ENCODE measurements at places on chromosomes 12 and 14. TPM values are rescaled to one million over a fixed set of nuclear protein-coding genes. Genes with fewer than 3 reads are reported as not detected.

Gene FAM90A1
- not detected for total RNA-seq

Gene ACRBP
- total RNA-seq, result 3.6 TPM

Gene GLIPR1L2
- total RNA-seq, result not detected

DNA sequence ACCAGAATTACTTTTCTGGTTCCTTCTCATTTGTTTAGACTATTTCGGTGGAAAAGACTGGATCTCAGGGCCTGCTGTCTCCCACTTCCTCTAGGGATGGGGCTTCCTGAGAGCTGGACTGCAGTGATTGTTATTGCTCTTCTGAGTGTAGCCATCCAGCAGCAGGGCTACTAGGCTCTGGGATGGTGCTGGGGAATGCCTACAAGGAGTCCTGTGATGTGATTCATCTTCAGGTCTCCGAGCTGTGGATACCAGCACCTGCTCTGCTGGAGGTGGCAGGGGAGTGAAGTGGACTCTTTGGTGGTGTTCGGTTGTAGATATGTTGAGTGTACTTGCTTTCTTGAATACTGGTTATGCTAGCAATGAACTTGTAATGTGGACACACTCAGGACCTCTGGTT is 42.7 kb downstream of the AEBP2 start:
- no peak overlapping the region for H3K27ac ChIP-seq
- peaks cover 19% of the 10 kb centered on the region for H3K36me3 ChIP-seq
- H3K4me3 ChIP-seq, result no peak overlapping the region
- H3K4me1 ChIP-seq, result peaks cover 15% of the 10 kb centered on the region
- no peaks in the 10 kb centered on the region for H3K27me3 ChIP-seq
- no peak for DNase-seq

DNA sequence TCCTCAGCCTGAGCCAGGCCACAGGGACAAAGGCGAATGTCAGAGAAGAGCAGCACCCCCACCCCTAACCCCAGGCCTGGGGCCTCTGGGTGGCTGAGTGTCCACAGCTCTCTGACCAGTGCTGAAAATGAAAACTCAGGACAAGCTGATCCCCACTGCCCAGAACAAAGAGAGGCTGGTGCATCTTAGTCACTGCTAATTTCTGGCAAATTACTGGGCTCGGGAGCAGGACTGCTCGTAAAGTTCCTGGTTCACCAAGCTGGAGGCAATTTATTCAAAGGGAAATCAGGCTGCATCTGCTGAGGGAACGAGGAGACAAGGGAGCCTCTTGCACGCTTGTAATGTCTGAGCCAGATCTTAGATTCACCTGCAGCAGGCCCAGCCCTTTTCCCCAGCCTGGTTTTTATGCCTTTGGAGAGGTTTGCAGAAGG is 43.2 kb downstream of the CALM1 start:
- H3K4me3 ChIP-seq, result no peak overlapping the region
- peaks cover 58% of the 10 kb centered on the region for H3K4me1 ChIP-seq
- H3K27ac ChIP-seq, result peak overlapping the region; percentile 98
- peak; percentile 62 for DNase-seq

- no peak overlapping the region for H3K27ac ChIP-seq
- no peaks in the 10 kb centered on the region for H3K27me3 ChIP-seq
- no peak for DNase-seq
- no peaks in the 10 kb centered on the region for H3K36me3 ChIP-seq
- no peaks in the 10 kb centered on the region for H3K4me1 ChIP-seq
Measured at GRCh38 chr14:51552275-51552674, 99.4 kb upstream of the FRMD6 start.

DNA sequence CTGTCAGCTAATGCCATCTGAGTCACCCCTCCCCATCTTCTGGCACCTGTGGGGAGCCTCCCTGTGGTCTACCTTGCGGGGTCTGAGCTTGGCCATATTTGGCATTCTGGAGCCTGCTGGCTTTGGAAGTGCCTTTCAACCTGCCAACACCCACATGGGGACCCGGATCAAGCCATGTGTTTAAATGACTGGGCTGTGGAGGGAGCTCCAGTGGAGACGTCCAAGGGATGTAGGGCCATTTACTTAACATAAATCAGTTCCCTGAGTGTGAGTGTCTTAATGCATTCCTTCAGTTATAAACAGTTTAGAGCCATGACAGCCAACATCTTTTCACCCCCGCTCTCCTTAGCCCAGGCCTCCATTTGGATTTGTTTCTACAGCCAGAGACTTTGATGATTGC is 22.0 kb downstream of the CACNA1C start:
- H3K4me1 ChIP-seq, result no peaks in the 10 kb centered on the region
- DNase-seq, result no peak
- H3K4me3 ChIP-seq, result no peak overlapping the region
- no peaks in the 10 kb centered on the region for H3K27me3 ChIP-seq
- no peak overlapping the region for H3K27ac ChIP-seq

Measured in A673 (cell line).